ENCODE measurements at places on chromosomes 1 and 21.
A peak's percentile ranks its signal among the peaks of the same experiment; 100 is the strongest.

- no peak for DNase-seq
Observed at GRCh38 chr1:22651941-22652856, 837 bp upstream of the C1QB start.

- DNase-seq = no peak
Observed at GRCh38 chr1:171310661-171311087, 3.3 kb upstream of the FMO4 start.

GRCh38 chr1:9289090-9289534, 3.6 kb upstream of the SPSB1 start:
- no peak for DNase-seq

- no peak for DNase-seq
Observed at GRCh38 chr21:35991131-35991530, 69.2 kb downstream of the SETD4 start.

- no peak for DNase-seq
Observed at GRCh38 chr1:51861669-51862068, 16.9 kb downstream of the NRDC start.

- no peak for DNase-seq
Observed at GRCh38 chr1:29309075-29309474, 72.8 kb downstream of the PTPRU start.

- no peak for DNase-seq
Observed at GRCh38 chr1:75125161-75125726, 8.9 kb upstream of the LHX8 start.

DNA sequence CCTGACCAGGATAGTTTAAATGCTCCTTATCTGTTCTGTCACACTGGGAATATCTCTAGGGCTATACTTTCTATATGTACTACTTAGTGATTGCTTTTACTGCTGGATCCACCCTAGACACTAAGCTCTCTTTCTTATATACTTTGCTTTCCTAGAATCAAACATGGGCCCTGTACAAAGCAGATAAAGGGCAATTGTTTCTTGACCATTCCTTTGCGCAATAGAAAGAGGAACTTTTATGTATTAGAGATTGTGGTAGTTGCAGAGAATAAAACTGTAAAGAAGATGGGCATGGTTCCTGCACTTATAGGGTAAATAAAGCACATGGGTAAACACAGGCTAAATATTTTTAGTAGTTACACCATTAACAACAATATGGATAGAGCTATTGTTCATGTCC, 58.8 kb downstream of the ATP6V1G3 start:
- no peak for DNase-seq

GRCh38 chr1:77336729-77337128, 54.9 kb downstream of the AK5 start:
- DNase-seq = no peak

- no peak for DNase-seq
Observed at GRCh38 chr1:224720216-224720615, 104.1 kb downstream of the CNIH3 start.

DNA sequence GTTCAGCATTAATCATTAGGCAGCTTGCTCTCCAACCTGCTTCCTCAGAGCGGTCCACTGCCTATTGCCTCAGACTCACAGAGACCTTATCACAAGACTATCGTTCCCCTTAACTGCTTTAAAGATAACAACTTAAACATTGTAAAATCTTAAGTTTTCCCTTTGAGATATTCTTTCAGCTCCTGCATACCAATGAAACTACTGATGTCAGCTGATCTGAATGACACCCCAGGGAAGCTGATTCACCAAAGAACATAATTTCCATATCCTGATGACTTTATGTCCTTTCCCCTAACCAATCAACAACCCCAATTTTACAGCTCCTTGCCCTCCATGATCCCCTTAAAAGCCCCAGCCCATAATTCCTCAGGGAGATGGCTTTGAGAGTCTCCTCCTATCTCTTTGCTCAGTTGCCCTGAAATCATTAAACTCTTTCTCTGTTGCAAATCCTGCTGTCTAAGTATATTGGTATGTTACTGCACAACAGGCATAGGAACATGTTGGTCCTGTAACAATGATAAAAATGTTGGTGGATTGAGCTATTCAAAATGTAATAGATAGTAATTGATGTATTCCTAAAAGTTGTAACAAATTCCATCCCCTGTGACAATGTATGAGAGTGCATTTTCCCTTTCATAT, 621.4 kb upstream of the RGS18 start:
- no peak for DNase-seq

GRCh38 chr1:238063454-238063853, 172.7 kb upstream of the ZP4 start:
- no peak for DNase-seq

DNA sequence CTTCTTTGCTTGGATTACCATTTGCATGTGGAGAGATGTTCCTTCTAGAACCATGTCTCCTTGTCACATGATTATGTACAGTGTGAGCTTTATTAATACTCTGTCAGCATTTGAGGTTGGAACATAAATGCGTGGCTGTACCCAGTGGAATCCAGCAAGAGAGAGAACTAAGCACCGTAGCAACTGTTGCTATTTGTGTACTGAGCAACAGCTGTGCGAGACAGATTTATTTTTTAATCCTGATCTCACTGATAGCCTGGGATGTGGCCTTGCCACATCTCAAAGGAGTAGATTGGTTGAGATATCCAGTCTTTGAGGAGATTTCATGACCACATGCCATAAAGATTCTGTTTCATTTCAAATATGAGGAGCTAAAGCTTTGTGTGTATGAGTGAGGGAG, 43.4 kb downstream of the KIF1B start:
- no peak for DNase-seq

- DNase-seq = no peak
Observed at GRCh38 chr21:38139380-38140168, 117.2 kb upstream of the KCNJ15 start.

DNA sequence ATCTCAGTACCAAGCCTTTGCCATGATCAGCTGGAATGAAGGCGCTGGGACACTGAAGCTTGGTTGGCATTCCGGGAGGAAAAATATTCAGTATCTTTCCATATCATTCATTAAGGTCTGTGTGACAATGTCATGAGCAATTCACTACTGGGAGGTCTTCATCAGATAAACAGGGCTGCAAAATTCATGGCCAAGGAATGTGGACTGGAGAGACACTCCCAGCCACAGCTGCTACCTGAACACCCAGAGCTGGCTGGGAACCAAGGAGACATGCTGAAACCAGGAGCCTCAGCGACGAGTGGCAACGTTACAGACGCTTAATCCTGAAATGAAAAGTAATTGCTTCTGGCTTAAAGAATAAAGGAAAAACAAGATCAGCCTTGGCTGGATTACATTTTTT, 30.6 kb upstream of the DDAH1 start:
- peak; percentile 9 for DNase-seq

DNA sequence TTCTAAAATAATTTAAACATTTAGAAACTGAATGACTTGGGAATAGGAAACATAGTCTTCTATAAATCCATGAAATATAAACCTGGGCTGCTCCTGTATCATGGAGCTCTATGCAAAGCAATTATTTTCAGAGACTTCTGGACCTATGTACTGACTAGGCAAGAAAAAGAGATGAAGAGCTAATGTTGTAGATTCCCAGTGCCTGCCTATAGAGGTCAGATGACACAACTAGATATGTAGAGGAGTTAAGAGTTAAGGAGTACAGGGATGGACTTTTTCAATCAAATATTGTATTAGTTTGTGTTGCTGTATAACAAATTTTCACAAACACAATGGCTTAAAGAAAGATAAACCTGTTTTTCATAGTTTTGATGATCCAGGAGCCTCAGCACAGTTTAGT, 1434.5 kb downstream of the KCNT2 start:
- no peak for DNase-seq

DNA sequence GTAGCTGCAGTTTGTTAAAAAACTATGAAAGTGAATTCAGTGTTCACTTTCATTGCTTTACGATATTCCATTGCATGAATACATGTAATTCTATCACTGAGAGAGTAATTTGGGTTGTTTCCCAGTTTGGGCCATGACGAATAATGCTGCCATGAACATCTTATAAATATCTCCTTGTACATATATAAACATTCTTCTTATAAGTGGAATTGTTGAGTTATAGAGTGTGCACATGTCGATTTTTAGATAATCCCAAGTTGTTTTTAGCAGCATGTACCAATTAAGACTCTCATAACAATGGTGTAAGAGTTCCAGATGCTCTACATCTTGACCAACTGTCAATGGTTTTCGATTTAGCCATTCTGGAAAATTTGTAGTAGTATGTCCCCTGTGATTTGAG, 40.9 kb downstream of the ALG6 start:
- no peak for DNase-seq

GRCh38 chr1:1014799-1015681, 1.7 kb downstream of the ISG15 start:
- DNase-seq = no peak

- no peak for DNase-seq
Observed at GRCh38 chr1:91884459-91885212, 1.3 kb downstream of the TGFBR3 start.

GRCh38 chr1:42922687-42923366, 35.8 kb downstream of the SLC2A1 start:
- no peak for DNase-seq

- DNase-seq = no peak
Observed at GRCh38 chr1:161013131-161013487, 7.8 kb downstream of the F11R start.

DNA sequence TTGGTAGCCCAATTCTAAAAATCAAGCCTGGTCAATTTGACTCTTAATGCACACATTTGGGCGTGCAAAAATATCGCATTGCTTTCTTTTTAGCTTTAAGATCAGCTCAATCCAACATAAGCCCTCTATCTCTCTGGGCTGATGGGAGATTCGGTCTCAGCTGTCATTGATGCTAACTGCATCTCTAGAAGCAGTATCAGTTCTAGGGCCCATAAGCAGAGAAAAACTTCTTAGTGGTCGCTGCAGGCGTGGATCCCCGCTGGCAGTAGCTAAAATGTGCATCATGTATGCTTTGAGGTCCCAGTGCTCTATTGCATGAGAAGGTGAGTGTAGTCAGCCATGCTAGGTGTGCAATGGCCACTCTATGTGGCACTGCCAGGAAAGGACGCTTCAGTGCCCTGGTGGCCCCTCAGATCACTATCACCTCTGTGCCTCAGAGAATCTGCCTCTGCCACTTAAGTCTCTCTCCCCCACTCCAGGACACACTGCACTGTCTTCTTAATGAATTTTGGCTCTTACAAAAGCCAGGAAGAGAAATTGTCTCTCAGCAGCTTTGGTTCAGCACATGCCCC, 79.7 kb upstream of the GADD45A start:
- DNase-seq = no peak

DNA sequence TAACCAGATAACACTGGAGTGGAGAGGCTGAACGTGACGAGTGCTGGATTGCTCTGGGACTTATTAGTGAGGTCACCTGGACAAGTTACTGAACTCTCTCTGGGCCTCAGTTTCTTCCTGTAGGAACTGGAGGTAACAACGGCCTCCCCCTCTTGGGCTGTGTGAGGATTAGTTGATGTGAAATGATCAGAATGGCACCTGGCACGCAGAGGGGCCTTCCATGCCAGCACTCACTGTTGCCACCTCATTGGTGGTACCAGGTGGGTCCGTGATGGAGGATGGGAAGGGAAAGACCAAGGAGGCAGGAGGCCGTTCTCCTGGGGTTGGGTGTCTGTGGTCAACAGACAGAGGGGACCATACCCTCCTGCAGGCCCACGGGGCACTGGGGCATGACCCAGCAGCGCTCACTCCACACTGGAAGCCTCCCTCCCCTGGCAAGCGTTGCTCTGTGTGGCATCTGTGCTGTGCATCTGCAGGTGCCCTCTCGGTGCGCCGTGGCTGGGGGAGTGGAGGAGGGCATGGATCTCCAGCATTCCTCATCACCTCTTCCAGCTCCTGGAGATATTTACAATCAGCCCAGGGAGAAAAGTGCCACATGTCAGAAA, 349.5 kb upstream of the VAMP3 start:
- no peak for DNase-seq

DNA sequence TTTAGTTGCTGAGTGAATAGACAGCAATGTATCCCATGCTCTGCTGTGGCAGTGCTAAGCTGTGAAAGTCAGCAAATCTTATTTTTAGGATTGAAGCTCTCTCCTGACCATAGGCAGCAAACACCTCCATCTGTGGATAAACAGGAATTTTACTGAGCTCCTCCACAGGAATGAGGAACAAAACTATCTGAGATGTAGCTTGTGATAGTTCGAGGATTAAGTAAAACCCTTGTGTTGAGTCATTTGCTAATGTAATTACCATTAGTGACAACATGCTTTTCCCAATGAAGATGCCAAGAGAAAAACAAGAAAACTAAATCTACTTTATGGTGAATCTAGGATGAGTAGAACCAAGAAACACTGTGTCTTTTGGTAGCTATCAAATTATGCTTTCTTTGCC, 122.7 kb downstream of the CLEC20A start:
- no peak for DNase-seq

DNA sequence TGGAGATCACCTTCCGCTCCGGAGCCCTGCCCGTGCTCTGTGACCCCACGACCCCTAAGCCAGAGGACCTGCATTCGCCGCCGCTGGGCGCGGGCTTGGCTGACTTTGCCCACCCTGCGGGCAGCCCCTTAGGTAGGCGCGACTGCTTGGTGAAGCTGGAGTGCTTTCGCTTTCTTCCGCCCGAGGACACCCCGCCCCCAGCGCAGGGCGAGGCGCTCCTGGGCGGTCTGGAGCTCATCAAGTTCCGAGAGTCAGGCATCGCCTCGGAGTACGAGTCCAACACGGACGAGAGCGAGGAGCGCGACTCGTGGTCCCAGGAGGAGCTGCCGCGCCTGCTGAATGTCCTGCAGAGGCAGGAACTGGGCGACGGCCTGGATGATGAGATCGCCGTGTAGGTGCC, 9.6 kb downstream of the SPATA46 start:
- DNase-seq = no peak

GRCh38 chr1:168626326-168626725, 49.9 kb downstream of the XCL1 start:
- no peak for DNase-seq

GRCh38 chr1:234614081-234614489, 4.1 kb upstream of the IRF2BP2 start:
- no peak for DNase-seq

- DNase-seq = no peak
Observed at GRCh38 chr1:11746795-11747487, 11.0 kb downstream of the AGTRAP start.

GRCh38 chr1:180168786-180169639, 14.3 kb downstream of the QSOX1 start:
- DNase-seq = peak; percentile 62

- no peak for DNase-seq
Observed at GRCh38 chr1:116310180-116310579, 62.9 kb upstream of the ATP1A1 start.

DNA sequence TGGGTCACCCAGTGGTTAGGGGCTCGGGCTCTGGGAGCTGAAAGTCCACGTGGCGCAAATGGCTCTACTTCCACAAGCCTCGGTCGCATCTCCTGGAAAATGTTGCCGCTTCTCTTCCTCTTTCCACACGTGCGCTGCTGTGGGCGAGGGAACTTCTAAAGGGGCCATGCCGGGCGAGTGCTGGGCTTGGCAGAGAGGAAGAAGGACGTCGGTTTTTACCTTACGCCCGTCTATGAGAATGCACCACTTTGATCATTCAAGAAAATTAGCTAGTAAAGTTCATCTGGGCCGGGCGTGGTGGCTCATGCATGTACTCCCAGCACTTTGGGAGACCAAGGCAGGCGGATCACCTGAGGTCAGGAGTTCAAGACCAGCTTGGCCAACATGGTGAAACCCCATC, 10.4 kb downstream of the SLC45A1 start:
- DNase-seq = no peak

All from 8988T (cell line).